ENCODE measurements at places on chromosomes 1 and 21. TPM values are rescaled to one million over a fixed set of nuclear protein-coding genes. Genes with fewer than 3 reads are reported as not detected.

GRCh38 chr1:110645821-110646735, 28.7 kb downstream of the KCNA3 start:
- DNase-seq, result no peak

DNA sequence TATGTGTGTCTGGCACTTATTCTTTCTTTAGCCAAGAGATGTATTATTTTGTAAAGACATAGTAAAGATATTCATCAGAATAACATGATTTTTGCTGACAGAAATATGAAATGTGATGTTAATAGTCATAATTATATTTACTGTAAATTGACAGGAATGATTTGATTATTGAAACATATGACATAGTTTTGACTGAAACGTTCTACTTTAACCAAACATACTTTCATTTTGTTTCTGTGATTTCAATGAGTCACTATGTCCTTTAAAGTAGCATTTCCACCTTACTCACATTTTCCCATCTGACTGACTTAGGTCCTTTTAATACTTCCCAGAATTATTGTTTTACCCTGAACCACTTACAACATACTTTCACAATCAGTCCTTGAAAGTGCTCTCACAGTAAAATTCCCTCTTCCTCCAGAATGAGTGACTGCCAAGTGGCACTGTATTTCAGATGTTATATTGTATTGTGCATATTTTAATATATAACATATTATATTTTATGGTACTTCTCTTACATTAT, 437.9 kb downstream of the NCAM2 start:
- no peak for DNase-seq

DNA sequence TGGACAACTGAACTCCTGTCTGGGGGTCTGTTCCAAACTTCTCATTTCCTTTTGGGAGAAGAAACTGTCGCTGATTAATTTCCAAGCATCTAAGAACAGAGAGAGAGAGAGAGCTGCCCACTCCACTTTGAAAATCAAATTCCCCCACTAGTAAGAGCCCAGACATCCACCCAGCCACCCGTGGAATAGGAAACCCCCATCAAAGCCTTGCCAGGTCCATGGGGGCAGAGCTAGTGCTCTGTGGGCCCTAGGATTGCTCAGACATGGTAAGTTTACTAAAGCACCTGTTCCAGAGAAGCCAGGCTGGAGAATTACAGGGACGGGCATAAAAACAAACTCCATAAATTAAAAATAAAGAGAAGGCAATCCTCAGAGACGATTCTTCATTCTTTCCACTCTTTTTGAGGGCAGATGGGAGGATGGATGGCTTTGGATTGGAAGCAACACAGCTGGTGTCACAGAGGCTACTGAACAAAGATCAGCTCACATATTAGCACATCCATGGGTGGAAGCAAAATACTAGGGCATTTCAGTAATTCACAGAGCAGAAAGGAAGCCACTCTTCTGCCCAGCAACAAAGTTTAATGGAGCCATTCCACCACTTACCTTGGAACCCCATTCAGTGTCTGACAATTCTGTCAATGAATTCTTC, 103.9 kb downstream of the COLGALT2 start:
- DNase-seq, result no peak

DNA sequence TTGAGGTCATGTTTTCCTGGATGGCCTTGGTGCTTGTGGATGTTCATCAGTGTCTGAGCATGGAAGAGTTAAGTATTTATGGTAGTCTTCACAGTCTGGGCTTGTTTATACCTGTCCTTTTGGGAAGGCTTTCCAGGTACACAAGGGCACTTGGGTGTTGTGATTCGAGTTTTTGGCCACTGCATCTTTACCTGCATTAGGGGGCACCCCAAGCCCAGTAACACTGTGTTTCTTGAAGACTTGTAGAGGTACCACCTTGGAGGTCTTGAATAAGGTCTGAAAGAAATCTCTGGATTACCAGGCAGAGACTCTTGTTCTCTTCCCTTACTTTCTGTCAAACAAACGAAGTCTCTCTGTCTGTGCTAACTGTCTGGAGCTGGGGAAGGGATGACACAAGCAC, 34.4 kb upstream of the ROR1 start:
- DNase-seq, result peak; percentile 62

DNA sequence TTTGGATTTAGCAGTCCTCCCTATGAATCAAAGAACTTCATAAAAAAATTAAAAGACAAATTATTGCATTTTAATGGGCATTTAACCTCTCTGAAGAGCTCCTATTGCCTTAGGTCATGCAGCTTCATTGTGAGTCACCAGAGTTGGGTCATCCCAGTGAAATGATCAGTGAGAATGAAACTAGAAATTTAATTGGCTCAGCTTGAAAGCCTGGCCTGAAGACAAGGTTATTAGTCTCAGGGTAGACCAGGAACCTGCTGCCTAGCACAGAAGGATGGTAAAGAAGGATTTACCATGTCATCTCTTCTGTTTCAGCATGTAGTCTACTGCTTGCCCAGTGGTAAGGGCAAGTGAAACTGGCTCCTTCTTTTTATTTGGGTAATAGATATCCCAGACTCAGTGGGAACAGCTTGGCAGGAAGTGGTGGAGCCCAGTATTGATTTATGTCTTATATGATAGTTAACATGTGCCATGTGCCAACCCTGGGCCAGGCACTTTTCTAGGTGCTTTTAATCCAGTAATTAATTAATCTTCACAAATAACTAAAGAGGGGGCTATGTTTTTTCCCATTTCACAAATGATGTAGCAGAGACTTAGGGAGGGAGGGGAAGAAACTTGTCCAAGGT, 23.6 kb downstream of the LAMC2 start:
- DNase-seq, result no peak

GRCh38 chr1:237219751-237220642, 178.0 kb downstream of the RYR2 start:
- no peak for DNase-seq

GRCh38 chr1:230730977-230731376, 16.2 kb upstream of the CAPN9 start:
- no peak for DNase-seq

Gene NDUFV3
- polyA plus RNA-seq, result 71.2 TPM

Gene FASLG
- polyA plus RNA-seq, result not detected

DNA sequence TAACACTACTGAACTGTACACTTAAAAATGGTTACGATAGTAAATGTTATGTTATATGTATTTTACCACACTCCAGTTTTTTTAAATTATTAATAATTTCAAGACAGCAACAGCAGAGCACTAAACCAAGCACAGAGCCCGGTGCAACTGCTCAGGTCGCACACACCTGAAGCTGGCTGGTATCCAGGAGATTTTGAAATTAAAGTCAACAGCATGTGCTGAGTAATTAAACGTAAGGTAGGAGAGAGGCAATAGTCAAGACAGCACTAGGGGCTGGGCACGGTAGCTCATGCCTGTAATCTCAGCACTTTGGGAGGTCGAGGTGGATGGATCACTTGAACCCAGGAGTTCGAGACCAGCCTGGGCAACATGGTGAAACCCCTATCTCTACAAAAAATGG, 35.1 kb upstream of the SLC30A10 start:
- DNase-seq, result no peak

- DNase-seq, result no peak
Measured at GRCh38 chr21:44552681-44553080, 1.4 kb upstream of the KRTAP10-2 start.

DNA sequence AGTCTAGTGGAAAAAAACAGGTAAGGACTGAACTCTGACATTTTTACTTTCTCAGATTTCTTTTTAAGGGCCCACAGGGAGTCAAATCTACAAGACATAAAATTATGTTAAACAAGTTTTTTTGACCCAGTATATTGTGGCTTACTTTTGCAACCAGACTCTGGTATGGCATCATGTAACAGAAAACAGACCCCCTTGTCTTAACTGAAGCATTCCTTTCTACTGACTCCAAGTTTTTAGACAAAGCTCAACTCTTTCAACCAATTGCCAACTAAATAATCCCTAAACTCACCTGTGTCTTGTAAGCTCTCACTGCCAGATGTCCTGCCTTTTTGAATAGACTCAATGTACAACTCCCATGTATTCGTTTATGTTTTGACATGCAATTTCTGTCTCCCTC, 64.3 kb downstream of the FASLG start:
- DNase-seq, result no peak

Gene GUCA2A
- not detected for polyA plus RNA-seq

- no peak for DNase-seq
Measured at GRCh38 chr1:158728510-158729225, 8.1 kb upstream of the OR6K3 start.

- no peak for DNase-seq
Measured at GRCh38 chr1:57165546-57165945, 199.7 kb upstream of the C8B start.

GRCh38 chr1:25616987-25617624, 515 bp downstream of the MAN1C1 start:
- DNase-seq, result peak; percentile 48

GRCh38 chr1:3525551-3526482, 71.4 kb downstream of the ARHGEF16 start:
- DNase-seq, result no peak

Gene ZNF362
- polyA plus RNA-seq, result 12.9 TPM

- no peak for DNase-seq
Measured at GRCh38 chr1:154770897-154771594, 99.0 kb downstream of the KCNN3 start.
